GM12878 (cell line): ENCODE measurements at places on chromosomes 2 and 18. TPM values are rescaled to one million over a fixed set of nuclear protein-coding genes. Genes with fewer than 3 reads are reported as not detected.

- no peak for DNase-seq
These were observed 20.4 kb downstream of the LYPD6B start for GRCh38 chr2:149058936-149059335.

REG1B gene
- not detected in 2 replicates for polyA plus RNA-seq

DNA sequence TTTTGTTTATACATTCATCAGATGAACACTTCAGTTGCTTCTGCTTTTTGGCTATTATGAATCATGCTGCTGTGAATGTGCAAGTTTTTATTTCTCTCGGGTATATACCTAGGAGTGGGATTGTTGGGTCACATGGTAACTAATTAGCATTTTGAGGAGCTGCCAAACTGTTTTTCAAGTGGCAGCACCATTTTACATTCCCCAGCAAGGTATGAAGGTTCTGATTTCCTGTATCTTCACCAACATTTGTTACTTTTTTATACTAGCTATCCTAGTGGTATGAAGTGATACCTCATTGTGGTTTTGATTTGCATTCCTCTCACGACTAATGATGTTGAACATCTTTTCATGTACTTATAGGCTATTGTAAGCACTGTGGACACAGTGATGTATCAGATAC, 53.9 kb downstream of the DYNC1I2 start:
- peak; percentile 8 for DNase-seq

DNA sequence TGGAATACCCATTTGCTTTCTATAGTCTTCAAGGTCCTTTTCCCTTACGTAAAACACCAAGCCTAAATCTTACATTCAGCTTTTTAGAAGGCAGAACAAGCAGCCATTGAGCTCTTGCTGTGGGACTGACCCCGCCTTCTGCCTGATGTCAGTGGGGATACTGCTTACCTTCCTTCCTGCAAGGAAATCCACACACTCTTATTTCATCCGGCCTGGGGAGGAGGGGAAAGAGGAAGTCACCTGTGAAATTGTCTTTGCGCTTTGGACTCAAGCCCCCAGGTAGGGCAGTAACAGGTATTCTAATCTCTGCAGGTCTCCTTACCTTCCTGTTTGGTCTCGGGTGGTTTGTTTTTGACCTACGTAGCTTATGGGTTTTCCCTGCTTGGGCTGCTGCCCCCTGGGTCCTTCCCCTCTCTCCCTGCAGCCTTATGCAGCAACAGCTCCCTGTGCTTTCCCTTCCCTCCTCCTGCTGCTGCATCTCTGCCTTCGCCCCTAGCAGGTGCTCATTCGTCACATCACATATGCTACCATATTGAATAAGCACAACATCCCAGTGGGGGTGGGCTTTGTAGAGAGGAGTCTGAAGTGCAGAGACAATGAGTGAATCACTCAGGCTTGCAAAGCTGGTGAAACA, 402.5 kb upstream of the TRIB2 start:
- DNase-seq = no peak

DNA sequence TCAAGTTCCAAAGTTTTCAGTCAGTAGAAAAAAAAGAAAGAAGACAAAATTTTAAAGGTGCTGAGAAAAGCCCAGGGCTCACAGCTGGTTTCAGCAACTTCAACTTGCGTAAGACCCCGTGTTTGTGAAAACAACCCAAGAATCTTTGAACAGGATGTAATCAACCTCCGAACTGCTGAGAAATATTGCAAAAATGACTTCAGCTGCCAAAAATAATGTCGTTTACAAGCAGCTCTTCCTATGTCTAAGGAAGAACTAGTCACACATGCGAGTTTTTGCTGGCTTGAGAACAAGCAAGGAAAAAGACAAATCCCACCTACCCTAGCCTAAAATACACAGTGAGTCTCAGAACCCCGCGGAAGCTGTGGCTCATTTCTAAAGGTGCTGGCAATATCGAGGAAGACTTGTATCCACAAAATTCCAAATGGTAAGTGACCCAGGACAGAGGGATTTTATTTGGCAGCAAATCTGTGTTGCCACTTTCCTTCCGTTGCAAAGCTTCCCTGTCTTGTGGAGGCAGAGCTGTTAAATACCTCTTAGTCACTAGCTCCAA, 59.8 kb upstream of the SLC8A1 start:
- no peak for DNase-seq

GRCh38 chr18:79566771-79567431, 112.7 kb upstream of the CTDP1 start:
- no peak for DNase-seq

ECEL1 gene
- not detected in 2 replicates for polyA plus RNA-seq

GRCh38 chr2:170017860-170018532, 160.0 kb upstream of the MYO3B start:
- DNase-seq = no peak

- DNase-seq = no peak
These were observed 318.4 kb downstream of the GULP1 start for GRCh38 chr2:188610050-188610444.

BUB1 gene
- 131 and 142 TPM in 2 replicates for polyA plus RNA-seq

DNA sequence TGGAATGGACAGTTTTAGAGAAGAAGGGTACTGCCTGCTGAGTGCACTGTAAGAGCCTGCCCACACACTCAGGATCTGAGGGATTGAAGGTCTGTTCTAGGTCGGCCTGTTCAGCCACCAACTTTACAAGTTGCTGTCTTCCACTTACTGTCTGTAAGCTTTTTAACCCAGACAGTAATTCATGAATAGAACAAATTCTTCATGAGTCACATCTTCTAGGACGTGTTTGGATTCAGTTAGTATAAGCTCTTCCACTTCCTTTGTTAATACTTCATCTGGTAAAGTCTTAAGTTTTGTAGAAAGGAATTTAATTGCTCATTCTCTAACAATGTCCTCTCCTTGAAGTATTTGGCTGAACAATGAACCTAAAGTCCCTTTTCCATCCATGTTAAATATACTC, 74.6 kb downstream of the PDE11A start:
- no peak for DNase-seq

SNORC gene
- polyA plus RNA-seq = not detected in 2 replicates

DNA sequence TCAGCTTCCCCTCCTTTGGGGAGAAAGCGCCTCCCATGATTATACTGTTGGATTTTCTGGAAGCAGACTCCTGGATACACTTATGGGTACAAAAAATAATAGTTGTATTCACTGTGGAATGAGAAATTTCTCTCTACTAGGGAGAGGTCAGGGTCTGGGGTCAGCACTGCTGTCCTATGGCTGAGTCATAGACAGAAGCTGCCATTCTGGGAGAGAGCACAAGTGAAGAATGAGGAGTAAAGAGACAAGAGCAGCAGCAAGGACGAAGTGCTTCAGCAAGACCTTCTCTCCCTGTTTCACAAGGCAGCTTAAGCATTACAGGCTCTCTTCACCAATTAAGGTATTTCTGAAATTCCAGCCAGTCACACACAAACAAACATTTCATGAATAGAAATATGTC, 10.1 kb upstream of the UNC80 start:
- no peak for DNase-seq

GRCh38 chr18:48312066-48312465, 97.1 kb downstream of the ZBTB7C start:
- DNase-seq = no peak

DNA sequence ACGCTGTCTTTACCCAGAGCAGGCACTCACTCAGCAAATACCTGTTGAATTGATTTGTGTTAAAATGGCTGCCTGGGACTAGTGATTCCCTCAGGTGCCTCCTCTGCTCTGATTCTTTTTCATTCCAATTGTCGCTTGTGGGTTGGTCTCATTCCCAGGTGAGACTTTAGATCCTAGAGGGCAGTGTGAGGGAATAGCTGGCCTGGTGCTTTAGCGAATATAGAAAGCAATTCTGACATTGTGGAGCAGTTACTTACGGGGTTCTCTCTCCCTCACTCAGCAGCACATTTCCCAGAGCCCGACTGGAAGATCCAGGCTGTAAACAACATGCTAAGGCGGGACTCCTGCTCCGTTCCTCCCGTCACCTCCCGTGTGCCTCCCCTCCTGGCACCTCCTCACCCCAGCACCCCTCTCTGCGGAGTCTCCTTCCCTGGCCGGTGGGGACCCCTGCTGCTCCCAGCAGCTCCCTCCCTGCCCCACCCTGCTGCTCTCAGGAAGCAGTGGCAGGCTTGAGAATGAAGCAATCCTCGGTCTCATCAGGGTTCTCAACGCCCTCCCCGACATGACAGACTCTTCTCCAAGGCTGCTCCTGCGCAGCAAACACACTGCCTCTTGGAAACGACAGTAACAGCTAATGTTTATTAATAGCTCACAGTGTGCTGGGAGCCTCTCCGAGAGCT, 26.9 kb downstream of the CELF4 start:
- no peak for DNase-seq

RNF25 gene
- 25.9 and 27.4 TPM in 2 replicates for polyA plus RNA-seq

MOB4 gene
- polyA plus RNA-seq = 44.2 and 47.5 TPM in 2 replicates

COL3A1 gene
- 0.16 and 0.46 TPM in 2 replicates for polyA plus RNA-seq

- no peak for DNase-seq
These were observed 476.3 kb downstream of the TRIB2 start for GRCh38 chr2:13193075-13193474.

GRCh38 chr2:112811276-112811831, 25.2 kb downstream of the IL1B start:
- no peak for DNase-seq

TRIP12 gene
- 73.1 and 85.5 TPM in 2 replicates for polyA plus RNA-seq

RAB11FIP5 gene
- polyA plus RNA-seq = not detected in 2 replicates
